ENCODE measurements at places on chromosomes 1 and 21.

DNA sequence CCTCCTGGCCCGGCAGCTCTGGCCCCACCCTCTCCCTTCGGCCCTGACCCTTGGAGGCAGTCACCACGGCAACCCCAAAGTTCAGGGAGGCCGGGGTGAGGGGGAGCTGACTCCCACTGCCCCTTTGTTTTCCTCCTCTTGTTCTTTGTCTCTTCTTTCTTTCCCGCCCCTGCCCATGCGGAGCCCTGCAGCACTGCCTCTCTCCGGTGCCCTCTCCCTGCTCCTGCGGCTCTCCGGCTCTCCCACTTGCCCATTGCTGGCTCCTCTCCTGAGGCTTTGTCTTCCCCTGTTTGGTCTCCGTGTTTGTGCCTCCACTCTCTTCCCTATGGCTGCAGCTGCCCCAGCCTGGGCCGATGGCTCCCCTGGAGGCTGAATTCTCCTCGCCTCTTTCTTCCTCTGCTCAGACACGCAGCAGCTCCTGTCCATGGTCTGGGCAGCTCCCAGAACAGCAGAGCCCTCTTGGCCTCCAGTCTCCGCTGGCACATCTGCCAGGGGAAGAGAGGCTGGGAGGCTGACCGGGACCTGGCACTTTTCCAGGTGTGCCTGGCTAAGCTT, 5.8 kb downstream of the CELSR2 start:
- DNase-seq, result no peak

DNA sequence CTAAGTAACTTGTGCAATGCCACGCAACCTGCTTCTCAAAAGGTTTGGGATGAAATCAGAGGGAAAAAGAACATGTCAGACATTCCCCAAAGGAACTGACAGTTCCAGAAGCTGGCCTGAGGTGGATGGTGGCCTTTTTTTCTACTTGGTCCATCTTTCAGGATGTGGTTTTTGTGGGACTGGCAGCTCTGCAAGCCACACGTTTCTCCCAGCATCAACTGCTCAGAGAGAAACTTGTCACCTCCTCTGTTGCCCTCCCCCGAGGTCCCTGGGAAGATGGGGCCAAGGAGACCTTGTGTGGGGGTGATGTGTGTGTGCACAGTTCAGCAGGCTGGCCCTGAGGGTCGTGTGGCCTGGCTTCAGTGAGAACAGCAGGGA, 2.5 kb upstream of the DHRS3 start:
- no peak for DNase-seq

DNA sequence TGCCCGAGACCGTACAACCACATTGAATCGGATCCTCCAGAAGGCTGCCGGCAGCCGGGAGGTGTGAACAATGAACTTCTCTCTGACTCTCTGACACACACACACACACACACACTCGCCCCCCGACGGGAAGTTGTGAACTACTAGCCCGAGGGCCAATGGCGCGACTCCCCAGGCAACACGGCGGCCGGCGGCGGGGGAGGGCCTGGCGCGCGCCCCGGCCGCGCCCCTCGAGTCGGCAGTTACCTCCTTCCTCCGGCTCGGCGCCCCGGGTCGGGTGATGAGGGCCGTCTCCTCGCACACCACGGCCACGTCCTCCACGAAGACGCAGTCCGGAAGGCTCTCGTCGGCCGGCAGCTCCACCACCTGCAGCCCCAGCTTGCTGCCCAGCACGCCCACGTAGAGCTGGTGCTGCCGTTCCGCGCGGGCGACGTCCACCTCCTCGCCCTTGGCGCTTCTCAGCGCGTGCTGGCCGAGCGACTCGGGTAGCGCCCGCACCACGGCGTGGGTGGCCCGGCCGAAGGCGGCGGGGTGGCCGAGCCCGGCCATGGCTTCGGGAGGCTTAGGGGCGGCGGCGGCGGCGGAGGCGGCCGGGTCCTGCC, 361 bp downstream of the DDAH1 start:
- DNase-seq, result no peak

GRCh38 chr1:24091971-24092482, 19.9 kb downstream of the MYOM3 start:
- DNase-seq, result no peak

GRCh38 chr1:53508991-53509666, 49.9 kb downstream of the DMRTB1 start:
- no peak for DNase-seq

DNA sequence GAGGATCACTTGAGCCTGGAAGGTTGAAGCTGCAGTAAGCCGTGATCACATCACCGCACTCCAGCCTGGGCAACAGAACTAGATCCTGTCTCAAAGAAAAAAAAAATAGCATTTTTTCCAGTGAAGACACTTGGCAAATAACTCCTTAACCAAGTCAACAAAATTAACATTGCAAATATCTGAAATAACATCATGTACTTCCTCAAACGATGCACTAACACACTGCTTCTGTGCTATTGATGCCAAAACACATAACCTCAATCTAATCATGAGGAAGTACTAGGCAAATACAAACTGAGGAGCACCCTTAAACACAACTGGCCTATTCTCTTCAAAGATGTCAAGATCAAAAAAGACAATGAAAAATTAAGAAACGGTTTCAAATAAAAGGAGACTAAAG, 32.3 kb downstream of the PABPC4 start:
- DNase-seq, result no peak

DNA sequence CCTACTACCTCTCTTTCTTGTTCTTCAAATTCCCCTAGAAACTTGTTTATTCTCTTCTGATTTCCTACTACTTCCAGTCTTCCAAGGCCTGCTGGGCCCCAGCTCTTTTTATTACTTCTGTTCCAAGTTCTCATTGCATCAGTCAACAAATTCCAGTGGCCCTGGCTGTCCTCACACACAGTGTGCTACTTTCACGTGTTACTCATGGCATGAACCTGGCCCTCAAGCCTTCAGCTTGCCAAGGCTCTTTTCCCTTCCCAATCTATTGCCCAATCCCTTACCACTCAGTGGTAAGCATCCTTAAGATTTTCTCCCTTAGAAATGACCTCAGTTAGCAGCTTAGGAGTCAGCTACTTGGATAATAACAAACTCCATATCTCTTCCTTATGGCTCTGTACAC, 613.5 kb downstream of the LMO4 start:
- DNase-seq, result no peak

DNA sequence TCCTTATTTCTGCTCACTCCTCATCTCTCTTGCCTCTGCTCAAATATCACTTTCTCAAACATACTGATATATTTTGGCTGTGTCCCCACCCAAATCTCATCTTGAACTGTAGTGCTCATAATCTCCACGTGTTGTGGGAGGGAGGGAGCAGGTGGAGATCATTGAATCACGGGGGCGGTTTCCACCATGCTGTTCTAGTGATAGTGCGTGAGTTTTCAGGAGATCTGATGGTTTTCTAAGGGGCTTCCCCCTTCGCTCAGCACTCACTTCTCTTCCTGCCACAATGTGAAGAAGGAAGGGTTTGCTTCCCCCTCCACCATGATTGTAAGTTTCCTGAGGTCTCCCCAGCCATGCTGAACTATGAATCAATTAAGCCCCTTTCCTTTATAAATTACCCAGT, 26.6 kb downstream of the ZBTB8OS start:
- DNase-seq, result no peak

GRCh38 chr1:236663934-236664333, 22.4 kb upstream of the ACTN2 start:
- no peak for DNase-seq

DNA sequence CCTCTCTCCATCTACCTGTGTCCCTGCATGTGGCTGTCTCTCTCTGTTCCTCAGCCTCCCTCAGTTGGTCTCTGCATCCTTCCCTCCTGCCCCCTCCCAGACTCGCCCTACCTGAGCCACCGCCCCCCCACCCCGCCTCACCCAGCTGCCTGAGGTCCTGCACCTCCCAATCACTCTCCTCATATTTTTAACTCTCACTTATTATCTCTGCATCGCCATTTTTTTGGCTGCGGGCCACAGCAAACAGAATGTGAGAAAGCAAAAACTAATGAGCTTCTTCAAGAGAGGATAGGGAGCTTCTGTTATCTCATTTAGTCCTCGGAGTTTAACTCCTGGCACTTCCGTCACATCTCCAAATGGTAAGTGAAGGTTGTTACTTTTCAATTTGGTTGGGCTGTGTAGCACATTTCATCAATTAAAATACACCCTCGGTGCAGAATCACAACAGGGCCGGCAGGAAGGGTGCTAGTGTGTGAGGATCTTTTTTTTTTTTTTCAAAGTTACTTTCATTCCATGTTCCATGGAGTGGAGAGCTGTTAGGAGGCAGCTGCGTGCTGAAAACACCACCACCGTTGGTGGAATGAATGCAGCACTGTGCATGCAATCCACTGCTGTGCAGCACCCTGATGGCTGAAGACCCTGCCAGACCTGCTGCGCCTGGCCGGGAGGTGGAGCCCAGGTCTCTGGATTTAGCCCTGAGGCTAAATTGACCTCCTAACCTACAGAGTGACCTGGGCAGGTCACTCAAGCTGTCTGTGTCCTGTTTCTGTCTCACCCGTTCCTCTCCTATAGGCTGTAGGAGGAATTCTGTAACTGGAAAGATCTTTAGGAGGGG, 157.2 kb upstream of the NFIA start:
- DNase-seq, result no peak

DNA sequence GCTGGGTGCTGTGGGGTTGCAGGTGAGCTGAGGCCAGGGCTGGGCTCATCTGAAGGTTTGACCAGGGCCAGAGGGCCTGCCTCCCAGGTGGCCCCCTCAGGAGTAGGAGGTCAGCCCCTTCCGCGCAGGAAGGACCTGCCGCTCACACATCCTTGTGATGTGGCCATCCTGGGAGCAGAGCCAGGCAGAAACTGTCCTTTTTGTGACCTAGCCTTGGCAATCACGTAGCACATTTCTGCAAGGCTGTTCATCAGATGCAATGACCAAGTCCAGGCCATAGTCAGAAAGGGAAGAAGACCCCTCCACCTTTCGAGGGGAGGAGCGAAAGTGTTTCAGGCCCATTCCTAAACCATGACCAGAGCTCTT, 55.5 kb upstream of the TRAPPC10 start:
- no peak for DNase-seq

DNA sequence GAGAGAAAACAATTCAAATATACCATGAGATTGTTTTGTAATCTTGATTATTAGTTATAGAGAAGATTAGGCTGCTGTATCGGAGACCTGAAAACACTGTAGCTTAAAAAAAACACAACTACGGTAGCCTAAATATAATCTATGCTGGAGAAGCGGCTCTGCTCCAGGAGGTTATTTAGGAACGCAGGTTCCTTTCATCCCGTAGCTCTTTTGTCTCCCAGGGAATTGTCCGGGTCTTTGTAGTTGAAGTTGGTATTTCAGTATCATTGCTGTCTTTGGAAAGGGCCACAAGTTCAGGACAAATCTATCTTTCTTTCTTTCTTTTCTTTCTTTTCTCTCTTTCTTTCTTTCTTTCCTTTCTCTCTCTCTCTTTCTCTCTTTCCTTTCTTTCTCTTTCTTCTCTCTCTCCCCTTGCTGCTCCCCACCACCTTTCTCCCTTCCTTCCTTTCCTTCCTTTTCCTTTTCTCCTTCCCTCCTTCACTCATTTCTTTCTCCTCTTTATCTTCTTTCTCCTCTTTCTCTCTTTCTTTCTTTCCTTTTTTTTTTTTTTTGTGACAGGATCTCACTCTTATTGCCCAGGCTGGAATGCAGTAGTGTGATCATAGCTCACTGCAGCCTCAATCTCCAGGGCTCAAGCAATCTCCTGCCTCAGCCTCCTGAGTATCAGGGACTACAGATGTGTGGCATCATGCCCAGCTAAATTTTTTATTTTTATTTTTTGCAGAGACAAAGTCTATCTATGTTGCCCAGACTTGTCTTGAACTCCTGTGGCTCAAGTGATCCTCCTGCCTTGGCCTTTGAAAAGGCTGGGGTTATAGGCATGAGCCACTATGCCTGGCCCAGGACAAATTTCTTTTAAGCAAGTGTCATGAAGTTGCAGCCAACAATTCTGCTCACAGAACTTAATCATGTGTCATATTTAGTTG, 10.9 kb upstream of the NFIA start:
- no peak for DNase-seq

- no peak for DNase-seq
These were observed 14.8 kb downstream of the PI4KB start for GRCh38 chr1:151312411-151312810.

DNA sequence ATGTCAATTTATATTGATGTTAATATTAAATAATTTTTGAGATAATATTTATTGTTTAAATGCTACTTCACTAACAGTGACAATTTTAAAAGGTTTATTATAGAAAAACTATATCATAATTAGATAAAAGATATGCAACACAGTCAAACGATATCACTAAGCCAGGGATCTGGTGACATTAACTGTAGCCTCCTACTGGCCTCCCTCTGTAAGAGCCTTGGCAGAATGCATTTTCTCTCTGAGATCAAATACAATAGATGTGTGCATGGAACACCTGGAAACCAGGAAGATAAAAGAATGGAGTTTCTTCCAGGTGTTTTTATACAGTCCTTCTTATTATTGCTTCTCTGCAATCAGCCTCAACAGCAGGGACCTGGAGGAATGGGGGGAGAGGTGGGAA, 1762.1 kb downstream of the BRINP3 start:
- no peak for DNase-seq

GRCh38 chr1:79124756-79125155, 118.2 kb upstream of the ADGRL4 start:
- DNase-seq, result no peak

DNA sequence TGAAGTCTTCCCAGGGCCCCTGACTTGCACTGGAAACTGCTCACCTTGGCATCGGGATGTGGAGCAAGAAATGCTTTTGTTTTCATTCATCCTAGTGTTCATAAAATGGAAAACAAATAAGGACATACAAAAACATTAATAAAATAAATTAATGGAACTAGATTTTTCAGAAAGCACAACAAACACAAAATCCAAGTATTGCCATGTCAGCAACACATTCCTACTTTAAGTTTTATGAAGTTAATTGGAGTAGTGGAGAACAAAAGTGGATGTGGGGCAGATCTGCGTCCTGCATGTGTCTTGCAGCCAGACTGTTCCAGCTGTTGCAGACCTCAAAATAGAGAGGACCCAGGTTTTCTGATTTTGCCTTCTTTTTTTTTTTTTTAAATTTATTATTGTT, 32.9 kb downstream of the PRMT2 start:
- no peak for DNase-seq

GRCh38 chr1:53104289-53104913, 38.0 kb downstream of the SLC1A7 start:
- DNase-seq, result no peak

GRCh38 chr1:183302452-183303322, 115.5 kb downstream of the NMNAT2 start:
- no peak for DNase-seq

GRCh38 chr1:233672732-233673131, 58.8 kb downstream of the KCNK1 start:
- no peak for DNase-seq

DNA sequence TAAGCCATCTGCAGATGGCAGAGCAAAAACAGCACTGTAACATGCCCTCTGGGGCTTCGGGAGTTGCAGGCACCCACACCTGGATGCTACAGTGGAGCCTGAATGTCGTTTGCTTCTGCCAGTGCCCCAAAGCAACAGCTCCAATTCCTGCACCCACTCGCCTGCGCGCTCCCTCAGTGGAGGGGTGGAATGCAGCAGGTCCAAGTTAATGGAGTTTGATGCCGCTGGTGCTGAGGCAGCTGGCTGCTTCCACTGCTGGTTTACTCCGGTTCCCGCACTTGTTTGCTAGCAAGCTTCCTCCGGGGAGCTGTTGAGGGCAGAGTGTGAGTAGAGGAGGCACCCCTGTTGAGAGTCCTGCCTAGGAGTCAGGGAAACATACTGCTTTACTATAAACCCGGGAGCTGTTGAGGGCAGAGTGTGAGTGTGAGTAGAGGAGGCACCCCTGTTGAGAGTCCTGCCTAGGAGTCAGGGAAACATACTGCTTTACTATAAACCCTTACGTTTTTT, 584.0 kb upstream of the TMPRSS15 start:
- no peak for DNase-seq

All from stimulated activated CD8-positive, alpha-beta memory T cell treated with anti-CD3 and anti-CD28 coated beads, Interleukin-7, amount 100 ng/mL, for 1 hour (primary cell).